Caudate nucleus (tissue), 63 donors: ENCODE measurements at places on chromosomes 11 and 22.

GRCh38 chr11:85941380-85941973 lies 86.3 kb downstream of the CCDC83 start:
- peak; percentile 15 for DNase-seq

- DNase-seq: no peak
Observed at GRCh38 chr22:31922534-31922933, 21.8 kb upstream of the YWHAH start.

DNA sequence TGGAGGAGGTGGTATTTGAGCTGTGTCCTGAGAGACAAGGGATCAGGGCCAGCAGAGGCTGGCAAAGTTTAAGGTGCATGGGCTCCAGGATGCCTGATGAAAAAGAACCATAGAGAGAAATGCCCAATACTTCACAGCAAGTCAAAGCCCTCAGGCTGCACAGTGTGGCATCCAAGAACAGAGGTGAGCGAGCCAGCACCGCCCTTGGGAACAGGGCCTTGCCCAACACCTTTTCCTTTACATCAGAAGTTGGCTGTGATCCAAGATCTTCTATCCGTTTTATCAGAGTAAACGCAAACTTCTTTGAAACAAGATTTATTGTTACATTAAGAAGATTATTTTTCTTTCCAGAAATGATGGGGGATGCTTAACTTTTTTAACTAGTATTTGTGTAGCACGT lies 1.4 kb downstream of the B3GNT6 start:
- DNase-seq: no peak

DNA sequence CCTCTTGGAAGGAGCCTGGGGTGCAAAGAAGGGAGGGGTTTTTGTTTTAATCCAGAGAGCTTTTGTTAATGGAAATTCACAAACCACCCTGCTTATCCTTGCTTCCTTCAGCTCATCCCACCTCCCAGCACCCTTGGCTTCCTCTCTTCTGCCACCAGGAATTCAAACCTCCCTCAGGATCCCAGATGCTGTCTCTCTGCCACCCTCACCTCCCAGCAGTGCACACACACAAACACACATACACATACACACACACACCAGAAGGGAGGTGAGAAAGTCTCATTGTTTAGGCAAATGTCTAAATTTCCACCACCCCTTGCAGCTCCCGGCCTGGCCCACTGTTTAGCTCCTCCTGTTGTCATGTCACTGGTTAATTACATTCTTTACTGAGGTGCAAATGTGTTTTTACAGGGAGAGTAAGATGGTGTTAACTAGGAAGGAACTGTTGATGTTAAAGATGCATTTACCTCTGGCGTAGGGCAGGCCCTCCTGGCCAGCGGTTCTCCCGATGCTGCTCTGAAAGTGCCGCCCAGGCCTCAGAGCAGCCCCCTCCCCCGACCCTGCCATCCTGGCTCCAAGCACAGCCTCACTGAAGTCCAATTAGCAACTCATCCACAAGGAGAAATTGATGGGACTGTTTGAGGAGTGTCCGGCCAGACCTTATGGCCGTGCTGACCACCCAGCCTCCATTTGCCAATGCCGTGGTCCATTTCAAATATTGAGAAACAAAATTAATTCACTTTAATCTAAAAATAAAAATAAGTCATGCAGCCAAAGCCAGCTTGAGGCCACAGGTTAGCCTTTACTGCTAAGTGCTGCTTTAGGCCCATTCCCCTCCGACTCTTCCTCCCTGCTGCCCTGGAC lies 165.4 kb downstream of the FEZ1 start:
- DNase-seq: no peak

DNA sequence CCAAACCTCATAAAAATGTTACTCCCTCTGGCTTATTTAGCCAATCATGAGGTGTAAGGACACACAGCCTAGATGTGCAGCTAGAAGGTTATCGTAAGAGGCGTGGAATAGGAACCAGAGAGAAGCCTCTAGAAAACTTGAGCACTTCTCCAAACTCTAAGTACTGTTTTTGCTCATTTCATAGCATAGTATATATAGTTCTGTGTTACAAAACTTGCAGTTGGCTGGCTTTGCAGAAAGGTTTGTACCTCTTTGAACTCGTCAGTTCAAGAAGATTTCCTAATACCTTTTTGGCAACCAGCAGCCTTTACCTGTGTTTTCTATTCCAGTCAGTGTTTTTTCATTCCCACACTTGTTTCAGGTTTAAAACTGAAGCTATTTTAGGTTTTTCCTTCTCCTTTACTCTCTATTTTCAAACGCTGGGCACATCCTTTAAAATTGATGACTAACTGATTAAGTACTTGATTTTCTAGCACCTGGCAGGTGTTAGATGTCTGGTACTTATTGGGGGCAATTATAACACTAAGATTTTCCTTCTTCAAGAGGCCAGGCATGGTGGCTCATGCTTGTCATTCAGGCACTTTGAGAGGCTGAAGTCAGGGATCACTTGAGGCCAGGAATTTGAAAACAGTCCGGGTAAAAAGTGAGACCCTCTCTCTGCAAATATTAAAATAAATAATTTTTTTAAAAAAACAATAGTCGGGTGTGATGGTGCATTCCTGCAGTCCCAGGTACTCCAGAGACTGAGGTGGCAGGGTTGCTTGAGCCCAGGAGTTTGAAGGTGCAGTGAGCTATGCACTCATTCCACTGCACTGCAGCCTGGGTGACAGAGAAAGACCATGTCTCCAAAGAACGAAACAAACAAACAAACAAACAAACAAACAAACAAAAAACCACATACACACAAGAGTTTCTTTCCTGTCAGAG lies 125.2 kb downstream of the LRRC4C start:
- DNase-seq: no peak

DNA sequence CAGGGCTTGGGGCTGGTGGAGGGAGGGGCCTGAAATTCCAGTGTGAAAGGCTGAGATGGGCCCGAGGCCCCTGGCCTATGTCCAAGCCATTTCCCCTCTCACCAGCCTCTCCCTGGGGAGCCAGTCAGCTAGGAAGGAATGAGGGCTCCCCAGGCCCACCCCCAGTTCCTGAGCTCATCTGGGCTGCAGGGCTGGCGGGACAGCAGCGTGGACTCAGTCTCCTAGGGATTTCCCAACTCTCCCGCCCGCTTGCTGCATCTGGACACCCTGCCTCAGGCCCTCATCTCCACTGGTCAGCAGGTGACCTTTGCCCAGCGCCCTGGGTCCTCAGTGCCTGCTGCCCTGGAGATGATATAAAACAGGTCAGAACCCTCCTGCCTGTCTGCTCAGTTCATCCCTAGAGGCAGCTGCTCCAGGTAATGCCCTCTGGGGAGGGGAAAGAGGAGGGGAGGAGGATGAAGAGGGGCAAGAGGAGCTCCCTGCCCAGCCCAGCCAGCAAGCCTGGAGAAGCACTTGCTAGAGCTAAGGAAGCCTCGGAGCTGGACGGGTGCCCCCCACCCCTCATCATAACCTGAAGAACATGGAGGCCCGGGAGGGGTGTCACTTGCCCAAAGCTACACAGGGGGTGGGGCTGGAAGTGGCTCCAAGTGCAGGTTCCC lies at the start of gene APOC3:
TSS of gene APOC3 (plus strand) at position 383 of the 659 bp plus-strand sequence. CDS start 676 bp downstream, outside the sequence.
- no peak for DNase-seq

GRCh38 chr22:46011627-46012181 lies 34.7 kb upstream of the WNT7B start:
- no peak for DNase-seq

DNA sequence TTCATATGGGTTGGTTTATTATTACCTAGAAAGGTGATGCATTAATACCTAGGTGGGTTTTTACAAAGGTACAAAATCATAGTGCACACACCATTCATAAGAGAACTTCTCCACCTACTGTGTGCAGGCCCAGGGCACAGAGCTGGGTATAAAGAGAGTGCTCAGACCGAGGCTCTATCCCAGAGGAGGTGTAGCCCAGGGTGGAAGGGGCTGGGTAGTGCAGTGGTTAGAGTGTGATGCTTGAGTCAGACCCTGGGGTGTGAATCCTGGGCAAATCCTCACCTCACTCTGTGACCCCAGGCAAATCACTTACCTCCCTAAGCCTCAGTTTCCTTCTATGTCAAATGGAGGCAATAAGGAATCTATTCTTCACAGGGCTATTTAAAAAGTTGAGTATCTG lies 32.2 kb downstream of the PARVG start:
- no peak for DNase-seq

DNA sequence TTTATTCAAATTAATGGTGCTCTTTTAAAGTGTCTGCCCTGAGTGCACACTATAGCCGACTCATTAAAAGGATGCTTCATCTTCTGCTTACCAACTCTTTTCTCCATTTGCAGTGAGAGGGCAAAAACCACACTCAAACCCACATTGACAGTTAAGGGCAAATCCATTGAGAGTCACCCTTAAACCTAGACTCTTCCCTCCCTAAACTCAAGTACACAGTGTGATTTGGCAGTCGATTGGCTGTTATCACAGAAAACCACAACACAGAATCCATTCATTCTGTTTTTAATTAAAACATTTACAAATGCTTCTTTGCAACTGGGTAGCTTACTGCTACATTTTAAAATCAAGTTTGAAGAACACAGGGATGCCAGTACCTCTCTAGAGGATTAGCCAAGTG lies 120.0 kb downstream of the CADM1 start:
- DNase-seq: no peak

GRCh38 chr11:11814614-11815452 lies 26.9 kb upstream of the USP47 start:
- DNase-seq: no peak

- DNase-seq: no peak
Observed at GRCh38 chr11:11261629-11262028, 91.4 kb downstream of the CSNK2A3 start.

GRCh38 chr11:94243571-94244515 lies 60.5 kb upstream of the IZUMO1R start:
- no peak for DNase-seq

DNA sequence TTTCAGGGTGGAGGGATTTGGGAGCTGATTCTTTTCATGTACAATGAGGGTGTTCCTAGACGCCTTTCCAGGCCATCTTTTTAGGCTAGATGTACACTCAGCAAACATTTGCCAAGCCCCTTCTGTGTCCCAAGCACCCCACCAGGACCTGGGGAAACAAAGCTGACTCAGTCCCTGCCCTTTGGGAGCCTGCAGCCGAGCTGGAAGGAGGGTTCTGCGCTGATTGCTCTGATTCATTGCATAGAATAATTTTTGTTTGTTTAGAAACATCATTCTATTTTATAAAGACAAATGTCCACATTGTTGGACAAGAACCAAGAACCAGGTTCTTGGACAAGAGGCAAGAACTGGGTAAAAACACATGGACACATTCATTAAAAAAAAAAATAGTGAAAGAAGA lies 16.7 kb downstream of the TP53AIP1 start:
- no peak for DNase-seq

DNA sequence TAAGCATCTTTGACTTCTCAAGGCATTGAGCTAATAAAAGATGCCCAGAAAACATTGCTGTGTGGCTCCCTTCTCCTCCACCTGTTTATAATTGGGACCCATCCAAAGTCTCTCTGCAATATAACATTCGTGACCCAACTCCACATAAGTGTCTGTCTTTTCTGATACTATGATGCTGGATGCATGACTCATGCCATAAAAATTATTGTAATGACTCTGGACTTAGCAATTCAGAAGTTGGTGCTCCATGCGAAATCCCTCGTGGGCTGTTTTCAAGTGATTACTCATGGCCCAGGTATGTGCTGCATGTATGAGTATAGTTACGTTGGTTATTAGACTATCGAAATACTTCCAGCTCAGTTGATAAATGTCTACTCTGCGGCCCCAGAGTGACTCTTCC lies 11.7 kb downstream of the FJX1 start:
- DNase-seq: no peak

GRCh38 chr11:76654298-76654851 lies 16.2 kb downstream of the LRRC32 start:
- DNase-seq: no peak

DNA sequence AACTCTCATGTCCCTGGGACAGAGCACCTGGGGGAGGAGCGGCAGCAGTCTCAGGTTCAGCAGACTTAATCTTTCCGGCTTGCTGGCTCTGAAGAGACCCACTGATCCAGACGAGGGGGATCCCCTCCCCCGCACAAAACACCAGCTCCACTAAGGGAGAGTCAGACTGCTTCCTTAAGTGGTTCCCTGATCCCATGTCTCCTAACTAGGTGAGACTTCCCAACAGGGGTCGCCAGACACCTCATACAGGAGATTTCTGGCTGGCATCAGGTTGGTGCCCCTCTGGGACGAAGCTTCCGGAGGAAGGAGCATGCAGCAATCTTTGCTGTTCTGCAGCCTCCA lies 157.2 kb upstream of the TMEM45B start:
- no peak for DNase-seq

DNA sequence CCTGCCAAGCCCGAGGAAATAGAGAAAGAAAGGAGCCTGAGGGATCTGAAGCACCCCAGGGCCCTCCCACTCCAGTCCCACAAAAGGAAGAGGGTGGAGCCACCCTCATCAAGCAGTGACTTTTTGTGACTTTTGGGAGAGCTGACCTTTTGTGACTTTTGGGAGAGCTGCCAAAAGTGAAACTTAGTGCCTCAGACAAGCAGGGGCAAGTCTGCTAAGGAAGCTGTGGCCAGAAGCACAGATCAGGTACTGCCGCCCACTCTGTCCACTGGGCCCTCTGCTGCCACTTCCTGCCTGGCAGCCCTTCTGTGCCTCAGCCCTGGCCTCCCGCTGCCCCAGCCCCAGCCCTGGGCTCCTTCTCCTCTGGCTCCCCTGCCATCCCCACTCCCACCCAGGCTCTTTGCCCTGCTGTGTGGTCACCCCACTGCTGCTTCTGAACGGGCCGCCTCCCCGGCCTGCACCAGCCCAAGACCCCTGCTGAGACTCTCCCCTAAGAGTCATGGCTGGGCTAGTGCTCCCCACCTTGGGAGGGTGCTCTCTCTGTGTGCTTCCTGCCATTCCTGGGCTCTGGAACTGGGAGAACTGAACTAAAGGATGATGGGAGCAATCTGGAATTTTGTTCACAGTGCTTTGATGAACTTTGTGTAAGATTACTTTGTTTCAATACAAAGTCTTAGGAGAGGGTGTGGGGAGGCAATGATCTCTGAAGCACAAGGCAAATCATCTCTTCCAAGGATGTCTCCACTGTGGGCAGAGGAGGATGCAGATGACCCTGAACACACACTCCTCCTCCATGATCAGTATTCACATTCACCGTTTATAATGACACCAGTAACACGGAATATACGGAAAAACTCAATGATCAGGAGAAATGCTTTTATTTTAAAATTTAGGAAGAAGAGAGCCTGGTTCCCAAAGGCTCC lies at the start of gene APOBEC3H:
TSS of gene APOBEC3H (plus strand) at position 147 of the 923 bp plus-strand sequence. CDS start 3,035 bp downstream, outside the sequence.
- DNase-seq: no peak

- no peak for DNase-seq
Observed at GRCh38 chr11:100727410-100727809, 40.3 kb downstream of the ARHGAP42 start.

DNA sequence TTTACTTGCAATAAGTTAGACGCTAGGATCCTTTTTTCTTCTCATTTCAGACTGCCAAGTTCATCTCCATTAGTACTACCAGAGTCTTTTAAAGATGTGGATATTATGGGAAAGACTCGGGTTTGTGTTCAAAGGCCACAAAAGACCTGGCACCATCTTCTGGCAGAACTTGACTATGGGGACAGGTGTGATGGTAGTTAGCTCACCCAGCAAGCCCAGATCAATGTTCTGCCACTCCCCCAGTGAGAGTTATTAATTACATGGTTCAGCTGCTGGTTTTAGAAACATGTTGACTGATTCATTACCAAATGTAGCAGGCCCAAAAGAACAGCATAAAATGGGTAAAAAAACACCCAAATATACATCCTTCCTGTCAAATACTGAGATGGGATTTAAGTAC lies 333.5 kb upstream of the PITPNB start:
- DNase-seq: no peak
